ENCODE measurements at places on chromosomes 5 and 9.
A peak's percentile ranks its signal among the peaks of the same experiment; 100 is the strongest.

DNA sequence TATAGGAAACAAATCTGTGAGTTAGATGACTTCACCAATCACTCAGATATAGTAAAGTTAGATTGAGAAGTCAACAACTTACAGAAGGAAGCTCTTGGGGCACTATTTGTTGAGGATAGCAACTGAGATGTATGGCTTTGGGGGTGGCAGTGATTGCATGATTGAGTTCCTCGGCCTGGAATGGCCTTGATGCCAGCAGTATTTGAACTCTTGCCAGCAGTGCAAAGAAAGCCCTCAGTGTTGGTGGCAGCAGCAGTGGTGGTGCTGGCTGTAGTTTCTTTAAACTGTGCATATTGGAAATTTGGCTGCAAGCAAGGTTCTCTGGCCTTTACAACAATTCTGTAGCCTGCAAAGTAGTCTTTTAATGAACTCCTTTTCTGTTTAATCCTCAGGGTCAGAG is 41.4 kb upstream of the PJA2 start:
- DNase-seq = no peak

GRCh38 chr5:174724484-174725260 is at the start of gene MSX2:
Gene MSX2, plus strand, starts transcription at chr5:174724582. Its CDS starts 78 bp downstream, at chr5:174724660.
- DNase-seq = no peak

- no peak for DNase-seq
Observed at GRCh38 chr9:88106492-88106891, 31.8 kb downstream of the SPATA31C2 start.

DNA sequence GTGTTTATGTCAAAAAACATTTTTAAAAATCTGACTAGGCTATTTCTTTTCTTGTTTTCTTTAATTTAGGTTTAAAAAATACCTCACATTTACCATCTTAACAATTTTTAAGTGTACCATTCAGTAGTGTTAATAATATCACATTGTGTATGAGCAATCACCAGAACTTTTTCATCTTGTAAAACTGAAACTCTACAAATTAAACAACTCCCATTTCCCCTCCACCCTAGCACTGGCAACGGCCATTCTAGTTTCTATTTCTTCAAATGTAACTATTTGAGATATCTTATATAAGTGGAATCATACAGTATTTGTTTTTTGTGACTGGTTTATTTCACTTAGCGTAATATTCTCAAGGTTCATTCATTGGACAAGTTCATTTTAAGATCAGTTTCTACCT is 27.7 kb downstream of the PLCXD3 start:
- no peak for DNase-seq

DNA sequence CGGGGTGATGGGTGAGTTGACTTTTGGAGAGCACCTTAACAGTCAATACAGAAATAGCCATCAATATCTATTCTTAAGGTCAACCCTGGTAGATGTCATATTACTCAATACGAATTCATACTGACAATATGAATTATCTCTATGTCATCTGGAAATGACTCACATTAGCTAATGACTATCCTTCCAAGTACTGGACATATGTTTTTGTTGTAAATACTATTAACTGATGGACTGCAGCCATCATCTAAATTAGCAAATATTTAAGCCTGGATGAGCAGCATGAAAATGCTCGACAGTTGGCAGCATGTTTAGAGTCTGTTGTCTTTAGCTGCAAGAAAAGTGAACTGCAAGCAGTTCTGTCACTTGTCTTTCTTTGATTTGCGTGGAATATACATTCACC is 19.6 kb upstream of the ISOC1 start:
- no peak for DNase-seq

DNA sequence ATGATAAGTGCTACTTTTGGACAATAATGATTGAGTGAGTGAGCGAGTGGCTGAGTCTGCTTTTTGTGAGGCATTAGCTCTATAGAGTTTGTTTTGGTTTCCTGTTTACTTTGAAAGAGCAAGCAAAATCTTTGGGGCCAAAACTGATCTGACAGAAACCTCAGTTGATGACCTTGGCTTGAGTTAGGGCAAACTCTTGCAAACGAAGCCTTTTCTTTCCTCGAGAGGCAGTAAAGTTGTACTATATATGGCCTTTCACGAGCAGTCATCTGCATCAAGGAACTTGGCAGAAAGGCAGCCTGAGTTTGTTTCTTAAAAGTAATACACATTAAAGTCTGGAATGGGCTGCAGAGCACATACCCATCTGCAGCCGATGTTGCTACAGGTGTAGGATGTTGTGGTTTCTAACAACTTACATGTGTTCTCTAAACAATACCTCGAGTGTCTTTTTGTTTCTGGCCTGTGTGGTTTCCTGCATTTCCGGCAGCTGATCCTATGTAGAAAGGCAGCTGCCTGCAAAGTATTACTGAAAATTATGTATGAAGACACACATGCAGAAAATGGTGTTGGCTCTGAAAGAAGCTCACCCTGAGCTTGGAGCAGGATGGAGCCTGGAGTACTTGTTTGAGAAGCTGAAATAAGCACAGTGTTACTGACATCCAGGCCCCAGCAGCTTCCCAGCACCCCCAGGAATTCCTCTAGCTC is 60.8 kb downstream of the FOXD1 start:
- peak; percentile 51 for DNase-seq

GRCh38 chr5:52024359-52024758 is 641.1 kb downstream of the ISL1 start:
- no peak for DNase-seq

GRCh38 chr5:178389796-178390195 is 157.2 kb upstream of the PHYKPL start:
- no peak for DNase-seq

- DNase-seq = no peak
Observed at GRCh38 chr9:130382636-130383349, 62.0 kb upstream of the ASS1 start.

- no peak for DNase-seq
Observed at GRCh38 chr9:5790923-5791322, 42.0 kb downstream of the ERMP1 start.

DNA sequence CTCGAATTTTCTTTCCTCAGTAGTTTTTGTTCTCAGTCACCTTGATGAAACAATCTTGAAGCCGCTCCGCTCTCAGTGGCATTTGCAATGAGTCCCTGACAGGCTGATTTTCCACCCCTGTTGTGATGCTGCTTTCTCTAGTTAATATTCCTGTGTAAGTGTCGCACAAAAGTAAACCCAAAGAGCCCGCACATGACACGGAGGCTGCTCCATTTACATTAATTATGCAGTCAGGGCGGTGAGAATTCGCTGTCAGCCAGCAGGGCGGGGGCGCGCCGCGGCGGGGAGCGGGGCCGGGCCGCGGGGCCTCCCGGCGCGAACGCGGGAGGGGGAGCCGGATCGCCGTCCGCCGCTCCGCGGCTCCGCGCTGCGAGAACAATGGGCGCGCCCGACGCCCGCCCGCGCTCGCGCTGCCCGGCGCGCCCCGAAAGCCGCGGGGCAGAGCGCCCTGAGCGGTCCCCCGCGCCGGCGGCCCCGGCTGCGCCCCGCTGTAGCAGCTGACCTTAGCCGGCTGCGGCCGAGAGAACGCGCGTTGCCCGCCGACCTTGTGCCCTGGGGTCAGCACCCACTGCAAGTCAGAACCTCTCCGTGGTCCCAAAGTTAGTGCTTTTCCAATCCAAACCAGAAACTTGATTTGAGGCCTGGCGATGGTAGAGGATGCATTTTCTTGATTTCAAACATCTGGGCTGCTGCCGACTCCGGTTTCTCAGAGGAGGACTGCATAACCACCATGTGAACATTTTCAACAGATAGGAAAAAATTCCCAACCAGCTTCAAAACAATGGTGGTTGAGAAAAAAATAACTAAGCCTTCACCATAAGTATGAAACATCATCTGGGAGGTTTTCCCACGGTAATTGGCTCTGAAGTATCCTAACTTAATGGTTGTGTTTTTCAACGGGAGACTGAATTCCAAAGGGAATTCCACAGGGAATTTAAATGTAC is 142.6 kb downstream of the PBX3 start:
- DNase-seq = no peak

GRCh38 chr5:153542536-153542935 is 52.1 kb downstream of the GRIA1 start:
- no peak for DNase-seq

DNA sequence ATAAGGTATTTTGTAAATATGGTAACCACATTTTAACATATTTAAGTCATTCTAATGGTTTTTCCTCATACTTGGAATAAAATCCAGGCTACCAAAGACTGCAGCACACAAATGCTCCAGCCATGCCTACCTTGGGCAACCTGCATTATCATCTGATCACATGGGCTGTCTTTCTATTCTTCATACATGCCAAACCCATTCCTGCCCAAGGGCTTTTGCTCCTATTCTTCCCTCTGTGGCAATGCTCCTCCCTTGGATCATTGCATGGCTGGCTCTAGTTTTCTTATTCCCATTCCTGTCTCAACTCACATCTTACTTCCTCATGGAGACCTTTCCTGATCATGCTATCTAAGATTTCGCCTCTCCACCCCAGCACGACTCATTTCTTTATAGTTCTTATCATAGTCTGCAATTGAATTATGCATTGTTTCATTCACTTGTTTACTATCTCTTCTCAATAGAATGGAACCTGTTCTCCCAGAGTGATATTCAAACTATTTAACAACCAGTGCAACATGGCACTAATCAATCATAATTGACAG is 54.9 kb upstream of the C5orf46 start:
- no peak for DNase-seq

- DNase-seq = no peak
Observed at GRCh38 chr5:39422728-39423285, 2.0 kb downstream of the DAB2 start.

GRCh38 chr5:67268231-67269021 is 71.8 kb upstream of the CD180 start:
- DNase-seq = no peak
